ENCODE measurements at places on chromosomes 11 and 22.

DNA sequence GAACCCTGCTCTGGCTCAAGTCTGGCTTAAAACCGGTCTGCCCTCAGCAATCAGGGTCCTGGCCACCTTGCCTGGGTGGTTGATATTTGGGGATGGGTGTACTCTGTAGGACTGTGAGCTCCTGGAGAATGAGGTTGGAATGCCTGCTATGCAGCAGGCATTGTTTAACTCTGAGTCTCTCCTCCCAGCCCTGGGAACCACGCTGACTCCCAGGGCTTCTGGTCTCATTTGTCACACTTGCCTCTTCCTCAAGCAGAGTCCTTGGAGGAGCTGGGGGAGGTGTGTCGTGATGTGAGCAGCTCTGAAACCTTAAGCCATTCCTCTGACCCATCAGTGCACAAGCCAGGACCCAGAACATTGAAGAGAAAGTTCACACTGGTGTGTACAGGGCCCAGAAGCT lies 340.1 kb downstream of the MN1 start:
- DNase-seq = no peak

DNA sequence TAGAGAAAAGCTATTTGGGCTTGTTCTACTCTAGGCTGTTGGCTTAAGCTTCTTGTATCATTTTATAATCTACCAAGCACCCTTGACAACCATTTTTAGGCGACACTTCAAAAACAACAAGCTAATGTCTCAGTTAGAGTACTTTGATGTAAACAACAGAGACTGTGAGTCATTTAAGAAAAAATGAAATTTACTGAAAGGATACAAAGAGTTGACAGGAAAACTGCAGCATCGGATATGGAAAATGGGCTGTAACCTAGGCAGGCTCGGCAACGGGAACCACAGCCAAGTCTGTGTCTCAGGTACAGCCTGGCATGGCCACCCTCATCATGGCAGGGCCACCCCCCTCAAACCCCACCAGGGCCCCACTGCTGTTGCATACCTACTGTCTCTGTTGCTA lies 4.4 kb upstream of the RNF169 start:
- no peak for DNase-seq

- DNase-seq = no peak
Measured at GRCh38 chr11:11217929-11218628, 135.0 kb downstream of the CSNK2A3 start.

DNA sequence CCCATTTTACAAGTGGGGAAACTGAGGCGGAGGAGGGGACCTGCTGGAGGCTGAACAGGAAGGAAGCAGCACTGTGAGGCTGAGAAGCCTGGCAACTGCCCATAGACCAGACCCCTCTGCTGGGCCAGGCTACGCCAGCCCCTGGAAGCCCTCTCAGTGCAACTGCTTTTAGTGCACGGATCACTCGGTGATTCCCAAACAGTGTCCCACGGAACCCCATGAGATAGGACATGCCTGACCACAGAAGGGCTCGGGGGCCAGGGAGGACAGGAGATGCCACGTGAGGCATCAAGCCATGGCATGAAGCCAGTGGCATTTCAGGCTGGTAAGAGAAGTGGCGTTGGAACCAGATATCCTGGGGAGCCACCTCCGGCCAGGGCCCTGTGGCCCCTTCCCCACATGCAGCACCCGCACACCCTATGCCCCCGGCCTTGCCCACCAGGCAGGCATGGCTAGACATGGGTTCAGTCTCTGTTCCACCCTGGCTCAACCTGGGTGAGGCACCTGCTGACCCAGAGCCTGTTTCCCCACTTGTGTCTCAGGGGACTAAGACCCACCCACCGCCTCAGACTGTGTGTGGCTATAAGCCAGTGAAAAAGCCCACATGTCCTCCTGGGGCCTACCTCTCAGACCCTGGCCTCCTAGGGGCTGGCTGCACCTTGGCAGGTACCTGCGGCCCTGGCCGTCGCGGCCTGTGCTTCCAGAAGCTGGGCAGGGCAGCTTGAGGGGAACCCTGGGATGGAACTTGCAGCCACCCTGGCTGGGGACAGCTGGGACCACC lies 84.1 kb downstream of the WNT7B start:
- DNase-seq = no peak

GRCh38 chr11:119421351-119421750 lies 1.6 kb downstream of the THY1 start:
- no peak for DNase-seq

GRCh38 chr11:127962416-127962815 lies 624.9 kb downstream of the ETS1 start:
- no peak for DNase-seq

GRCh38 chr11:216081-216974 lies 8.8 kb downstream of the RIC8A start:
- DNase-seq = no peak
